ENCODE measurements at places on chromosomes 6 and 20. TPM values are rescaled to one million over a fixed set of nuclear protein-coding genes. Genes with fewer than 3 reads are reported as not detected.

- H3K36me3 ChIP-seq, result no peaks in the 10 kb centered on the region
- H3K27me3 ChIP-seq, result no peaks in the 10 kb centered on the region
Measured at GRCh38 chr6:11974089-11974488, 38.0 kb upstream of the HIVEP1 start.

GRCh38 chr6:76835293-76835692, 628.0 kb downstream of the HTR1B start:
- no peak overlapping the region for H3K4me3 ChIP-seq
- H3K27me3 ChIP-seq, result no peaks in the 10 kb centered on the region
- H3K36me3 ChIP-seq, result no peaks in the 10 kb centered on the region
- no peak overlapping the region for H3K27ac ChIP-seq
- no peaks in the 10 kb centered on the region for H3K4me1 ChIP-seq
- no peak for DNase-seq

DNA sequence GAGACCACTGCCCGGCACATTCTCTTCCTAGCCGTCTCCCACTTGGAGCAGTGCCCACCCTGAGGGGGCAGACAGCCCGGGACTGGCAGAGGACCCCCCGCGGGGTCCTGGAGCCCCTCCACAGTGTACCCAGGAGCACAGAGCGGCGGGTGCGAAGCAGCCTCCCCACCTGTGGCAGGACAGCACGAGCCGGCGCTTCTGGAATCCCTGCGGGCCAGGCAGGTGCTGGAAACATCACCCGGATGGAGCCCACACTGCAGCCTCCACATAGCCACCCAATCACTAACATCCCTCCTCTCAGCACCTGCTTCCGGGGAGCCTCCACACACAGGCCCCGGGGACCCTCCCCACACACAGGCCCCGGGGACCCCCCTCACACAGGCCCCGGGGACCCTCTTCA, 18.7 kb downstream of the GATA5 start:
- H3K27me3 ChIP-seq, result peaks cover 5% of the 10 kb centered on the region
- H3K36me3 ChIP-seq, result no peaks in the 10 kb centered on the region
- no peak overlapping the region for H3K4me3 ChIP-seq
- peak overlapping the region; percentile 69 for H3K27ac ChIP-seq
- H3K4me1 ChIP-seq, result peaks cover 22% of the 10 kb centered on the region
- DNase-seq, result no peak

- H3K4me1 ChIP-seq, result peaks cover 10% of the 10 kb centered on the region
- no peak overlapping the region for H3K4me3 ChIP-seq
- no peak overlapping the region for H3K27ac ChIP-seq
- DNase-seq, result no peak
- no peaks in the 10 kb centered on the region for H3K36me3 ChIP-seq
- H3K27me3 ChIP-seq, result no peaks in the 10 kb centered on the region
Measured at GRCh38 chr6:157374889-157375443, 6.0 kb upstream of the ZDHHC14 start.

GRCh38 chr6:32659856-32660595, 6.4 kb downstream of the HLA-DQB1 start:
- no peak overlapping the region for H3K27ac ChIP-seq
- H3K4me1 ChIP-seq, result no peaks in the 10 kb centered on the region
- peaks cover 6% of the 10 kb centered on the region for H3K36me3 ChIP-seq
- peaks cover 55% of the 10 kb centered on the region for H3K27me3 ChIP-seq
- no peak overlapping the region for H3K4me3 ChIP-seq

The SIRPB1 gene
- 0.95 TPM for total RNA-seq

GRCh38 chr6:166678426-166678825, 51.4 kb upstream of the RPS6KA2 start:
- peaks cover 6% of the 10 kb centered on the region for H3K36me3 ChIP-seq
- DNase-seq, result no peak
- peaks cover 13% of the 10 kb centered on the region for H3K4me1 ChIP-seq

GRCh38 chr6:32843331-32843978, 392 bp downstream of the PSMB8 start:
- H3K36me3 ChIP-seq, result peaks cover 4% of the 10 kb centered on the region
- H3K4me1 ChIP-seq, result peaks cover 8% of the 10 kb centered on the region
- H3K27ac ChIP-seq, result peak overlapping the region; percentile 84
- H3K27me3 ChIP-seq, result peaks cover 67% of the 10 kb centered on the region
- DNase-seq, result no peak

DNA sequence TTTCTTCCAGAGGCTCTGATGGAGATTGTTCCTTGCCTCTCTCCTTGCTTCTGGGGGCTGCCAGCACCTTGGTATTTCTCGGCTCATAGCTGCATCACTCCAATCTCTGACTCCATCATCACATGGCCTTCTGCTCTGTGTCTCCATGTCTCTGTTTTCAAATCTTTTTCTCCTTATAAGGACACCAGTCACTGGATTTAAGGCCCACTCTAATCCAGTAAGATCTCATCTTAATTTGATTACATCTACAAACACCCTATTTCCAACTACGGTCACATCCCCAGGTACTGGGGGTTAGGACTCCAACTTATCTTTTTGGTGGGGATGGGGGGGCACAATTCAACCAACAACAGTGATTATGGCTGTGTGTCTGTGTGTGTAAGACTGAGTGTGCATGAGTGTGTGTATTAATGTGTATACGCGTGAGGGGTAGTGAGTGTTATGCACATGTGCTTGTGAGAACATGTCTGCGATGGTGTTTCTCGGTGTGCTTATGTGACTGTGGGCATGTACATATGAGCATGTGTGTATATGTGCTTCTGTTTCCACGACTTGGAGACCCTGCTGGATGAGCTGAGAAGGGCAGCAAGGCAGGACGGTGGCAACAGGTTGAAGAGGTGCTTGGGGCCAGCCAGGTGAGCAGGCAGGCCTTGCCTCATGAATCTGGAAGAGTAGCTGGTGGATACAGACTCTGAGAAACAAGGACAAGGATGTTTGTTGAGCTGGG, 130.5 kb downstream of the MRPL14 start:
- H3K36me3 ChIP-seq, result no peaks in the 10 kb centered on the region
- peaks cover 17% of the 10 kb centered on the region for H3K27me3 ChIP-seq
- H3K4me3 ChIP-seq, result no peak overlapping the region
- DNase-seq, result no peak

- H3K27ac ChIP-seq, result peak overlapping the region; percentile 97
- peak overlapping the region; percentile 97 for H3K4me3 ChIP-seq
- peaks cover 11% of the 10 kb centered on the region for H3K36me3 ChIP-seq
- H3K27me3 ChIP-seq, result no peaks in the 10 kb centered on the region
Measured at GRCh38 chr20:45363611-45364492, 896 bp downstream of the SYS1 start.

The HLA-DPB1 gene
- 10.9 TPM for total RNA-seq

The VWA7 gene
- total RNA-seq, result 6.4 TPM

- H3K36me3 ChIP-seq, result no peaks in the 10 kb centered on the region
- no peak overlapping the region for H3K4me3 ChIP-seq
- peaks cover 10% of the 10 kb centered on the region for H3K4me1 ChIP-seq
Measured at GRCh38 chr6:136086686-136087085, 163.4 kb downstream of the MTFR2 start.

The IRAK1BP1 gene
- total RNA-seq, result 4.4 TPM

DNA sequence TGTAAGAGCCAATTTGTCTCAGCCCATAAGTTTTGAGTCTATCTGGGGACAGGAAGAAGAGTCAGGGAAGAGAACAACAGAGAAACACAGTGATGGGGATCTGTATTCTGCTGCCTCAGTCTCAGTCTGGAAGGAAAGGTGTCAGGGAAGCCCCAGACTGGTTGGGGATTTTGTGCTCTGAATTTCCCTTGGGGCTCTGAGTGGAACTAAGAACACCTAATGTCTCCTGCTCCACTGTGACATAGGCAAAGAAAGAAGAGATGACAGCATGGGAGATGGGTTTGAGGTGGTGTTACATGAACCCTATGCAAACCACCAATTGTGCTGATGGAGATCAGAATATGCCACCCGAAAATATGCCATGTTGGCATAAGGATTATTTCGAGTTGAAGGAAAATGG, 139.5 kb upstream of the MYLIP start:
- H3K27me3 ChIP-seq, result no peaks in the 10 kb centered on the region
- no peak for DNase-seq
- no peak overlapping the region for H3K27ac ChIP-seq
- H3K36me3 ChIP-seq, result no peaks in the 10 kb centered on the region
- peaks cover 10% of the 10 kb centered on the region for H3K4me1 ChIP-seq

GRCh38 chr6:89980353-89980752, 86.1 kb downstream of the GJA10 start:
- H3K4me1 ChIP-seq, result peaks cover 29% of the 10 kb centered on the region
- H3K4me3 ChIP-seq, result no peak overlapping the region
- peaks cover 5% of the 10 kb centered on the region for H3K27me3 ChIP-seq

- DNase-seq, result no peak
- peak overlapping the region; percentile 77 for H3K27ac ChIP-seq
- peaks cover 17% of the 10 kb centered on the region for H3K4me1 ChIP-seq
- H3K4me3 ChIP-seq, result no peak overlapping the region
Measured at GRCh38 chr6:142372348-142372747, 70.5 kb downstream of the ADGRG6 start.

The ARMC12 gene
- total RNA-seq, result 1.8 TPM

The ALDH5A1 gene
- total RNA-seq, result 14.7 TPM

The TMC2 gene
- total RNA-seq, result not detected

DNA sequence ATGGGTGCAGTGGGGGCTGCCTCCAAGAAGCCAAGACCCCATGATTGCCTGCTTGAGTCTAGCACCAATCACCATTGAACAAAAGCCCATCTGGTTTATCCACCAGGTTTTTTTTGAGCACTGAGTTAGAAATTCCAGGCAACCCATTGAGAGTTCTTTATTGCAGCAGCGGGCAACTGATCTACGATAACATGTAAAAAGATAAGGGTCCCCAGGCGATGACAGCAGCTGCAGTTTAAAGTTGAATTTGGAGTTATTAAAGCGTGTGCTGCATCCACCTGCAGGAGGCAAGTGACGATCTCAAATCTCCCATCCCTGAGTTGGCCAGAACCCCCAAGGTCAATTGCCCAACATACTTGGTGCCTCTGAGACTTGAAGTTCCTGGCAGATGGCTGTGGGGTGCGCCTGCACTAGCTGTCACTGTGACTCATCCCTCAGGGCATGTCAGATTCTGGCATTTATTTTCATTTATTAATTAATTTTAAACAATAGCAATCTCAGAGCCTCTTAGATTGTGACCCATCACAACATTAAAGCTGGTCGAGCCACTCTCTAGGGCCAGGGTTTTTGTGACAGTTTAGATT, 290.4 kb upstream of the SULF2 start:
- H3K4me1 ChIP-seq, result peaks cover 21% of the 10 kb centered on the region
- no peak overlapping the region for H3K4me3 ChIP-seq
- DNase-seq, result no peak
- peaks cover 16% of the 10 kb centered on the region for H3K27me3 ChIP-seq
- no peak overlapping the region for H3K27ac ChIP-seq
- H3K36me3 ChIP-seq, result no peaks in the 10 kb centered on the region

DNA sequence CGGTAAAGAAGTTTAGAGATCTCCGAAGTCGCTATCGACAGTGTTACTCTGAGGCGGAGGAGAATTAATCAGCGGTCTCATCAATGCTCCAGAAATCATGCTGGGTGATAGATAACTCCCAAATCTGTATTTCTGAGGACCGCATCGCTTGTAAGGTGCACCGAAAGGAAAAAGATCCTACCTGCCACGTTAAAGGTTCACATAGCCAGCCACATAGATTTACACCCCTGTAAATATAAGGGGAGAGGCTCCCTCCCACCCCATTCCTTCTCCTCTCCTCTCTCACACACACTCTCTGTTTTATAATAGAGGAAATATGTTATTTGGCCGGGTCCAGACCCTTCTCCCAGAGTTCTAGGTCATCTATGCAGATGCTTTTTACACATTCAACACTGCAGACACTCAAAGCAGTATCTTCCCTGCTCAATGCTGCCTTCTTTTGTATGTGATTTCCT, 620 bp upstream of the DEK start:
- peak overlapping the region; percentile 91 for H3K27ac ChIP-seq
- peaks cover 25% of the 10 kb centered on the region for H3K36me3 ChIP-seq
- H3K27me3 ChIP-seq, result no peaks in the 10 kb centered on the region
- H3K4me3 ChIP-seq, result peak overlapping the region; percentile 94
